ENCODE measurements at places on chromosomes 12 and 14.

DNA sequence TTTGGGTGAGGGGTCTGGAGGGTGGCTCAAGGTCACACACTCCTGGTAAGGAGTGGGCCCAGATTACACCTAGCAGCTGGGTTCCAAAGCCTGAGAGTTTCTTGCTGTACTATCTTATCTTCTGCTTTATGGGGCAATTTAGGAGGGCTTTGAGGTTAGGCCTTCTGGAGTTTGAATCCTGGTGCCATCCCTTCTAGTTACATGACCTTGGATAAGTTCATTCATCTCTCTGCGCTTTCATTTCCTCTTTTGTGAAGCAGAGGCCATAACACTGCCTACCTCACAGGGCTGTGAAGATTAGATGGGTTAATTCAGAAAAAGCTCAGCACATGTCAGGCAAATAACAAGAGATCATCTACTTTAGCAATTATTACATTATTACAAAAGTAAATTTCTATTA lies 7.4 kb upstream of the KRT77 start:
- DNase-seq, result no peak

DNA sequence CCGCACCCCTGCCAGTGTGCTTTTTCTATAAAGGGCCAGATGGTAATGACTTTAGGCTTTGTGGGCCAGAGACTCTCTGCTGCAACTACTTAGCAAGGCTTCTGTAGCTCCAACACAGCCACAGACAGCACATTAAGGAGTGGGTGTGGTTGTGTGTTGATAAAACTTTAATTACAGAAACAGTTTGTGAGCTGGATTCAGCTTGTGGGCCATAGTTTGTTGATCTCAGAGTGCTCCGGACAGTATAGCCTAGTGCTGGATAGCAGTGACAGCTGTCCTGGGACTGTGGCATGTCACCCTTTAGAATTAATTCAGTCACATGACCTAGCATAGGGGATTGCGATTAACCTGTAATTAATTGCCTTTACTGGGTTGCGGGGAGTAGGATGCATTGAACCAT lies 109.7 kb downstream of the ZNF664 start:
- DNase-seq, result no peak

- DNase-seq, result no peak
Observed at GRCh38 chr12:24952389-24952788, 3.5 kb upstream of the BCAT1 start.

- no peak for DNase-seq
Observed at GRCh38 chr14:76938092-76938500, 90.4 kb downstream of the IRF2BPL start.

- DNase-seq, result no peak
Observed at GRCh38 chr12:82931349-82932116, 244.8 kb downstream of the TMTC2 start.

DNA sequence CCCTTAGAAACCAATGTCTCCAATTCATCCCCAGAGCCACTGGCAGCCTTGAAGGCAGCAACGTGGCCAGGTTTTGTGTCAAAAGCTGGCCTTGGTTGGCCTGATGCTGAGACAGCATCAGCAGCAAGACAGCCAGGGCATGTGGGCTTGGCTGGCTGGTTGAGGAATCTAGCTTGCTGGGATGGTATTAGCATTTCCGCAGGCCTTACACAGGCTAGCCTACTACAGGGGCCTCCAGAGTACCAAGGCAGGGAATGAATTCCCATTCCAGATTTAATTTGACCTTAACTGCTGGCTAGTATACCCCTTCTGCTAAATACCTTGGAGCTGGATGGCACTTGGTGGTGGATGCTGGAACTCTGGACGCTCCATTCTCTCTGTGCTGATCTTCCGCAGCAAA lies 15.8 kb downstream of the NGDN start:
- no peak for DNase-seq

Measured in LoVo (cell line).